ENCODE measurements at places on chromosomes 3 and 15.

DNA sequence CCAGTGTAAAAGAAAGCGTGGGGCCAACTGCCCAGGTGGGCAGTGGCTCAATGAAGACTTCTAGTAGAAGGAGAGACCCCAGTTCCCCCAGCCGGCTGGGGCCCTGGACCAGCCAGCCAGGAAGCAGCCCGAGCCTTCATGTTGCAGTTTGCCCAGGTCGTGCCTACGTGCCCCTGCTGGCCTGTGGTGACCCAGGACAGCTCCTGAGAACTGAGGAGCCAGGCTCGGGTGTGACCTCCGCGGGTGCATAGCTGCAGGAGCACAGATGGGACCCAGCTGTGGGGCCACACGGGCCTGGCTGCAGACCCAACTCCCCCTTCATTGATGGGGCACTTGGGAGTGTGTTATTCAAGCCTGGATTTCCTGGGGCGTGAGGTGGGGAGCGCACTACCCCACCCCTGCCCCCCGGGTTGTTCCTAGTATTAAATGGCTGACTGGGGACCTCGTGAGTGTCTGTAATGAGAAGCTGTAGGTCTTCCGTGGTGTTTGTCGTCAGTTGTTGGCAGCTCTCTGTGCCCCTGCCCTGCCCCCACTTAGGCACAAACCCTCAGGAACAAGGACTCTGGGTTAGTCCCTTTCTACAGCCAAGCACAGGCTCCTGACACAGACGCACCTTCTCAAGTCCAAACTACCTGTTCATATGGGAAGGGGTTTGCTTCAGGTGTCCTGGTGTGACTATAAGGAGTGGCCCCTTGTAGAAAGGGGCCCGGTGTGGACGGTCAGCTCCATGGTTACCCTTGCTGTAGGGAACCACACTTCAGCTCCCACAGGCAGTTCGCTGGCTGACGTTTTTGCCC lies 39.1 kb downstream of the IDH2 start:
- no peaks in the 10 kb centered on the region for H3K27me3 ChIP-seq
- H3K36me3 ChIP-seq, result peaks cover 5% of the 10 kb centered on the region
- no peak overlapping the region for H3K4me3 ChIP-seq

DNA sequence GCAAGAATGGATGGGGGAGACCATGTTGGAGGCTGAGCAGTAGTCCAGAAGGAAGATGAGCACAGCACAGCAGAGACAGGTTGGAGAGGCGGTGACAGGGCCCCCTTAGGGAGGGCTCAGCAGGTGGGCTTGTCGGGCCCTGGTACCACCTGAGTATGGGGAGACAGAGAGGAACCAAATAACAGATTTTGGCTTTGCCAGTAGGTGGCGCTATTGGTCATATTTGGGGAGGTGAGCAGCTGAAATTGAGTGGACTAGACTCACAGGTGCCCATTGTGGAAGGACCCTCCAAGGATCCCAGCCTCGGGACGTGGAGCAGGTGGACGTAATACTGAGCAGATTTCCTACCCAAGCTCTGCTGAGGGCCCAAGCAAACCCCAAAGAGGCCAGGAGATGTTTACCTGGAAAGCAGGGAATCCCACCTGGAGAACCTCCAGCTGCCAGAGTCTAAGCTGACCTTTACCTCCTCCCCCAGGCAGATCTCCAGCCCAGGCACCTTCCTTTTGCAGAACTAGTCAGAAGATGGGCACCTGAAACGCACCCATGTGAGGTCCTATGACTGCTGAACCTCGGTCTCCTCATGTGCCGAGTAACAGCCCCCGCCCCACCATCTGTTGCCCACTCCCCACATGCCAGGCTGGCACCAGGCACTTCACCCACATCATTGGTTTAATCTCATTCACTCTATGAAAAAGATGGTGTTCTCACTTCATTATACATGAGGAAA lies 24.6 kb upstream of the CORO2B start:
- DNase-seq, result peak; percentile 77
- H3K36me3 ChIP-seq, result no peaks in the 10 kb centered on the region
- peaks cover 6% of the 10 kb centered on the region for H3K27me3 ChIP-seq
- no peak overlapping the region for H3K27ac ChIP-seq
- no peak overlapping the region for H3K4me3 ChIP-seq

- no peaks in the 10 kb centered on the region for H3K36me3 ChIP-seq
- H3K27ac ChIP-seq, result no peak overlapping the region
- no peak for DNase-seq
Observed at GRCh38 chr3:178406206-178406605, 130.0 kb upstream of the KCNMB2 start.

- DNase-seq, result no peak
- H3K27ac ChIP-seq, result no peak overlapping the region
- no peaks in the 10 kb centered on the region for H3K36me3 ChIP-seq
- no peak overlapping the region for H3K4me3 ChIP-seq
- no peaks in the 10 kb centered on the region for H3K4me1 ChIP-seq
- no peaks in the 10 kb centered on the region for H3K27me3 ChIP-seq
Observed at GRCh38 chr3:73473181-73473897, 151.4 kb downstream of the PDZRN3 start.

GRCh38 chr15:58221591-58222241 lies 83.5 kb downstream of the AQP9 start:
- no peaks in the 10 kb centered on the region for H3K36me3 ChIP-seq
- DNase-seq, result peak; percentile 21
- H3K4me3 ChIP-seq, result no peak overlapping the region
- H3K27ac ChIP-seq, result no peak overlapping the region
- no peaks in the 10 kb centered on the region for H3K4me1 ChIP-seq

GRCh38 chr15:29832709-29833108 lies 10.4 kb upstream of the TJP1 start:
- H3K4me1 ChIP-seq, result no peaks in the 10 kb centered on the region
- H3K27ac ChIP-seq, result no peak overlapping the region
- no peak overlapping the region for H3K4me3 ChIP-seq
- DNase-seq, result no peak
- no peaks in the 10 kb centered on the region for H3K27me3 ChIP-seq
- no peaks in the 10 kb centered on the region for H3K36me3 ChIP-seq

- no peaks in the 10 kb centered on the region for H3K4me1 ChIP-seq
- H3K27me3 ChIP-seq, result no peaks in the 10 kb centered on the region
- peak overlapping the region; percentile 56 for H3K27ac ChIP-seq
- H3K4me3 ChIP-seq, result no peak overlapping the region
- H3K36me3 ChIP-seq, result no peaks in the 10 kb centered on the region
Observed at GRCh38 chr15:56815247-56815646, 81.9 kb upstream of the ZNF280D start.

DNA sequence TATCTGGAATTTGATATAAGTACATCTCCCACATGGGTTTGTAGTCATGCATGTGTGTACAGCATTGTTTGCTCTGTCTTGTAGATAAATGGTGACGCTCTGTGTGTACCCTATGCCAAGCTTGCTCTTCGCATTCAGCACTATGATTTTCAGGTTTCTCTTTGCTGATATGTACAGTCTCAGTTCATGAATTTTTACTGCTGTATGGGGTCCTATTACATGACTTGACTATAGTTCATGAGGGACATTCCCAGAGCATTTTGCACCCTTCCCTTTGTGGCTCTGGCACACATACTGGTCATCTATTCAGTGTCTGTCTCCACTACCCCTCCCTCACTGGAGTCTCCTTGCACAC lies 132.7 kb downstream of the EEFSEC start:
- H3K4me1 ChIP-seq, result no peaks in the 10 kb centered on the region
- no peak overlapping the region for H3K27ac ChIP-seq
- no peaks in the 10 kb centered on the region for H3K36me3 ChIP-seq
- H3K27me3 ChIP-seq, result no peaks in the 10 kb centered on the region

DNA sequence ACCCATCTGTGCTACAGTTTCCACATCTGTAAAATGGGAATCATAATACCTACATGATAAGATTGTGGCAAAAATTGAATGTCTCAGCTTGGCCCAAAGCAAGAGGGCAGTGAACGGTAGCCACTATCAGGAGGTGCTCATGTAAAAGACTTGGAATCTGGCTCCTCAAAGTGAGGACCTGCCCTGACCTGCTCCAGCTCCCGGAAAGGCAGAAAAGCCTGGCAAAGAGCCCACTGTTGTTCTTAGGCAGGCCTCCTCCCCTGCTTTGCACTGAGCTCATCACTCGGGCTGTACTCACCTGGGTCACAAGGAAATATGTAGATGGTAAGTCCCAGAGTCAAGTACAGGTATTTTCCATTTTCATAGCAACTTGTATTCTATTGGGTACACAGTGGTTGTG lies 250.7 kb upstream of the TBL1XR1 start:
- DNase-seq, result peak; percentile 95
- peaks cover 10% of the 10 kb centered on the region for H3K4me1 ChIP-seq
- peak overlapping the region; percentile 58 for H3K27ac ChIP-seq

DNA sequence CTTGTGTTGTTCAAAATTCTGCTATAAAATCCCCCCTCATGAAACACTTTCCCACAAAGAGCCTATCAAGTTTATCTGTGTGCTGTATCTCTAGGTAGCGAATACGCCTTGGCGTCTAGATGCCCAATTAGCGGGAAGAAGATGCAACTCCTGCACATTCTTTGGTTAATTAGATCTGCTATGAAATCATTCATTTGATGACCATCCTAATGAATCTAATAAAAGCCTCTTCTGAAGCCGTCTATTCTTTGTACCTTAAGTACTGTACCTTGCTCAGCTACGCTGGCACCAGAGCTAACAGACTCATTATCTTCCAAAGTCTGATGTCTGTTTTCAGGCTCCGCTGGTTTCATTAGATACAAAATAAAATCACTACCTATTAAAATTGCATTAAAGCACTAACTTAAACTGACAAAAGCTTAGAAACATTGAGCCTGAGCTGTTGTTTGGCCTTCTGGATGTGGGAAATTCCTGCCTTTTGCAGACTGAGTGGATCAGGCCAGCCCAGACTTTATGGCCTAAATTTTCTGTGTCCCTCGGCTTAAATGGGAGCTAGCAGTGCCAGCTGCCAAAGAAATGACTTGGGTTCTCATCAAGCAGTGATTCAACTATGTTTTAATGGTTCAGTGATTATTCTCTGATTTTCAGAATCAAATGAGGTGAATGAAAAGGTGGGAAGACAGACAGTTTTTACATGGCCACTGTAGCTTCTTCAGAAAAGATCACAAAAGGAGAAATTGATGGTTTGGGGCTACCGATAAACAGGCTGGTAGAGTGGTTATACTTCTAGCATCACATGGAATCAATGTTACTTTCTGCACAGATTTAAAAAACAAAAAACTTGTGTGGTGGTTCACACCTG lies 28.4 kb upstream of the CHST2 start:
- DNase-seq, result no peak
- H3K4me3 ChIP-seq, result no peak overlapping the region
- no peaks in the 10 kb centered on the region for H3K4me1 ChIP-seq
- no peak overlapping the region for H3K27ac ChIP-seq

GRCh38 chr15:90881181-90881977 lies 2.9 kb upstream of the FES start:
- no peak overlapping the region for H3K4me3 ChIP-seq
- no peak overlapping the region for H3K27ac ChIP-seq
- no peak for DNase-seq
- H3K36me3 ChIP-seq, result peaks cover 20% of the 10 kb centered on the region

- H3K4me3 ChIP-seq, result no peak overlapping the region
- no peaks in the 10 kb centered on the region for H3K36me3 ChIP-seq
- no peaks in the 10 kb centered on the region for H3K27me3 ChIP-seq
- no peak overlapping the region for H3K27ac ChIP-seq
- H3K4me1 ChIP-seq, result no peaks in the 10 kb centered on the region
- no peak for DNase-seq
Observed at GRCh38 chr3:197292083-197292646, 6.2 kb downstream of the DLG1 start.

DNA sequence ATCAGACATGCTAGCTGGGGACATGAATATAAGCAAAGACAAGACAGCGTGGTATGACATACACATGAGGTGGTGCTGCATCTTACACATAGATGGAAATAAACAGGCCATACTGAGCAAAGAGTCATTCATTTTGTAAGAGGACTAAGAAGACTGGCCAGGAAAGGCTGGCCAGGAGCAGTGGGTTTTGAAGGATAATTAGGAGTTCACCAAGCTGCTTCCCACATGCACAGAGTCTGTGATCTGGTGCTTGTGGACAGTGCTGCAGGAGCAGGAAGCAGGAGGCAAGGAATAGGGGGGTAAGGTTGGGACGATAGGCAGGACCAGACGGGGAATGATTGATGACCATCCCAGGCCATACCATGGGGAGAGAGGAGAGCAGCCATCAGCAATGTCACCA lies 41.5 kb downstream of the ST8SIA2 start:
- H3K27me3 ChIP-seq, result no peaks in the 10 kb centered on the region
- no peak overlapping the region for H3K27ac ChIP-seq
- H3K4me1 ChIP-seq, result no peaks in the 10 kb centered on the region
- H3K4me3 ChIP-seq, result no peak overlapping the region
- DNase-seq, result no peak

GRCh38 chr3:31188112-31188511 lies 293.7 kb upstream of the GADL1 start:
- H3K4me3 ChIP-seq, result no peak overlapping the region
- no peaks in the 10 kb centered on the region for H3K36me3 ChIP-seq
- no peak overlapping the region for H3K27ac ChIP-seq
- H3K4me1 ChIP-seq, result no peaks in the 10 kb centered on the region
- no peaks in the 10 kb centered on the region for H3K27me3 ChIP-seq

- H3K27ac ChIP-seq, result no peak overlapping the region
- no peak for DNase-seq
- H3K27me3 ChIP-seq, result no peaks in the 10 kb centered on the region
- H3K4me1 ChIP-seq, result no peaks in the 10 kb centered on the region
- H3K36me3 ChIP-seq, result no peaks in the 10 kb centered on the region
Observed at GRCh38 chr3:55288657-55289056, 198.4 kb downstream of the WNT5A start.

DNA sequence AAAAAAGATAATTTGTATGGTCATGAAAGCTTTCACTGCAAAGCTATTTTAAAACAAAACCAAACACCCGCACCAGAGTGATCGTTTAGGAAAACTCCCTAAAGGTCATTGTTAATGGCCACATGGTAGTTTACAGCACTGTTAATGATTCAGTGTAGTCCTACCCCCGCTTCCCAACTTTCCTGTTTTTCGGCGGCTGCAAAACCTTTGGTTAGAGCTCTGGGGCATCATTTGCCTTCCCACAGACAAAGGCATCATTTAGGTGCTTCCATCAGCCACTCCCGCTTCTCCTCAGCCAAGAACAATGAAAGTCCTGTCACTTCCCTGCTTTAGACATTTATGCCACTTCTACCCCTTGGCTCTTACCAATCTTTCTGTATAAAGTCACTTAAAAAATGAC lies 10.6 kb downstream of the MELTF start:
- no peaks in the 10 kb centered on the region for H3K36me3 ChIP-seq
- DNase-seq, result no peak
- no peak overlapping the region for H3K4me3 ChIP-seq
- H3K4me1 ChIP-seq, result no peaks in the 10 kb centered on the region

DNA sequence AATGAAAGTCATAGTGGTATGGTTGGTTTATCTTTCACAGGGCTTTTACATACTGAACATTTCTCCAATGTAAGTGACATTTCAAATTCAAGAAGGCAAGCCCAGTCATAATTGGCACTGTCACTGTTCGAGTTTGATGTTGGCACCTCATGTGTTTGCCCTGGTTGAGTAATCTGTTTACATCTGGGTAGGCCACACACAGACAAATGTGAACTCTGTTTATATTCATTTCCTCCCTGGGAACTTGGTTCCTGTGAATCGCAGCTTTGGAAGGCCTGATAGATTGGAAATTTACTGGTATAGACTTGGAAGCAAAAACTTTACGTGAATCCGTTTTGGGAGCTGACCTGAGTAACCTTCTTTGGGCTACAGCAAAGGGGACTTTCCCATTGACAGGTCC lies 395.2 kb upstream of the AZI2 start:
- no peak overlapping the region for H3K27ac ChIP-seq
- no peak overlapping the region for H3K4me3 ChIP-seq
- no peaks in the 10 kb centered on the region for H3K4me1 ChIP-seq
- no peaks in the 10 kb centered on the region for H3K27me3 ChIP-seq
- H3K36me3 ChIP-seq, result no peaks in the 10 kb centered on the region

Measured in colonic mucosa (tissue), 4 donors.